ENCODE measurements at places on chromosomes 2 and 18.

GRCh38 chr2:135840601-135841000 lies 3.6 kb upstream of the LCT start:
- no peak for DNase-seq

DNA sequence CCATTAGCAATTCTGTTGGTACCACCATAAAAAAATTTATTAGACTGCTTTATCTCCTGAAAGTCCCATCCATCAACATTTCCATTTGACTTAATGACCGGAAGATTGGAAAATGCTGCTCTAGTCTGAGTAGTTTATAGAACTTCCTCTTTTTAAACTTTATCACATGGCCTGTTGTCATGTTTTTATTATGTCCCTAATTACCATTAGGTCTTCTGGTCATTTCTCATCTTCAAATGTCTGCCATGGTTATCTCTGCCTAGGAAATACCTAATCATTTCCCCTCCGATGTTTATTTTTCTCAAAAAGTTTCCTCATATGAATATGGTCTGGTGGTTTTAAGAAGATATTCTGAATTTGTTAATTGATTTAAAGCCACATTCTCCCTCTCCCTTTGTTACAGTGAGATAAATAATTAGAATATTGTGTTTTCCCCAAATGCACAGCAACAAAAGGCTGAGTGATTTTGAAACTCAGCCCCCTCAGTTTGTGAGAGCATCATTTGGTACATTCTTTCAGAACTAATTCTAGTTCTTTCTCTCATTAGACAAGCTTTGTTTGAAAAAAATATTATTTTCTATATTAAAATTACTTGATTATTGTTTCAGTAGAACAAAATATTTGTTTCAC lies 317.1 kb upstream of the ST6GAL2 start:
- no peak for DNase-seq

DNA sequence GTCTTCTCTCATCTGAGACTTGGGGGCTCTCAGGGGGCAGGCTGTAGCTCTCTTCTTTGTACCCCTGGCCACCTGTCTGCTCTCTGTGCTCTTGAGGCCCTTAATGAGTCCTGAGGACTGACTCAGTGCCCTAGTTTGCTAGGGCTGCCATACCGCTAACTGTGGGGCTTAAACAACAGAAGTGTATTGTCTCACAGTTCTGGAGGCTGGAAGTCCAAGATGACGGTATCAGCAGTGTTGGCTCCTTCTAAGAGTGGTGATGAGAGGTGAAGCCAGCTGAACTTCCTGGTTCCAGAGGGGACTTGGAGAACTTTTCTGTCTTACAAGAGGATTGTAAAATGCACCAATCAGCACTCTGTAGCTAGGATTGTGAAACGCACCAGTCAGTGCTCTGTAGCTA lies 67.0 kb downstream of the ACOXL start:
- DNase-seq, result no peak

GRCh38 chr2:126715111-126715510 lies 59.2 kb downstream of the GYPC start:
- DNase-seq, result no peak

GRCh38 chr2:235498541-235498940 lies 4.7 kb downstream of the AGAP1 start:
- no peak for DNase-seq

DNA sequence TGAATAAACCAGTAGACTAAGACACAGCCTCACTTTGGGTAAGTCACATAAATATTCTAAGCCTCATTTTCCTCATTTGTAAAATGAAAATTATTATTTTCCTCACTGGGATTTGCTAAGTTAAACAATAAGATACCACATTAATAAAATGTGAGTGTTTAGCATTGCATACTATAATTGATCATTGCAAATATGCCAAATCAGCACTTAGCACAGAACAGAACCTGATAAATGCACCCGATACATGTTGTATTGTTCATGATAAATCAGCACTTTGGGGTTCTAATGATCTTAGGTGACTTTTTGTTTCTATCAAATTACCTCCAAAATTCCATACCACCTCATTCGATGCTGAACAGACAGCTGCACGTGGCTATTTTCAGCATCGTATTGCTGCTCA lies 50.2 kb upstream of the RAPGEF4 start:
- DNase-seq, result no peak

DNA sequence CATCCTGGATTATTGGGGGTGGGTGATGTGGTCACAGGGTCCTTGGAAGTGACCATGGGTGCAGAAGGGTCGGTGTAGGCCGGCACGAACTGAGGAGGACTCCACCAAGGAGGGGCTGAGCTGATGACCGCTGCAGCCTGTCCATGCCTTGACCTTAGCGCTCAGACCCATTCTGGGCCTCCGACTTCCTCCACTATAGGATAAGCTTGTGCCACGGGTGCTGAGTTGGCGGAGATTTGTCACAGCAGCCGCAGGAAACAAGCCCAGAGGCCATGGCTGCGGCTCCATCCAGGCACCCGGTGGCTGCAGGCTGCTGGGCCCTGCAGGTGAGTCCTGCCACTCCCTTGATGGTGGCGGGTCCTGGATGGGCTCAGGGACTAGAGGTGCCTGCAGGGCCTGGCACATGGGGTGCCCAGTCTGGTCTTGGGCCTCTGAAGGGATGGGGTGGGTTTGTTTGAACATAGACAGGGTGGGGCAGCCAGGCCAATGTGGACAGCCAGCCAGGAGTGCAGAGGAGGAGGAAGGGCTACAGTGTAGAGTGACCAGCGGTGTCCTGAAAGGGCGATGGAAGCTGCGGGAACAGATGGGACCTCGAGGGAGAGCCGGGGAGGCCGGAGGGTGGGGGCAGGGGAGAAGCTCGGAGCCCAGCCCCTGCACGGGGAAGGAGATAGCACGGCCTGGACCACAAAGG lies 84.8 kb downstream of the SEPTIN10 start:
- DNase-seq, result no peak

DNA sequence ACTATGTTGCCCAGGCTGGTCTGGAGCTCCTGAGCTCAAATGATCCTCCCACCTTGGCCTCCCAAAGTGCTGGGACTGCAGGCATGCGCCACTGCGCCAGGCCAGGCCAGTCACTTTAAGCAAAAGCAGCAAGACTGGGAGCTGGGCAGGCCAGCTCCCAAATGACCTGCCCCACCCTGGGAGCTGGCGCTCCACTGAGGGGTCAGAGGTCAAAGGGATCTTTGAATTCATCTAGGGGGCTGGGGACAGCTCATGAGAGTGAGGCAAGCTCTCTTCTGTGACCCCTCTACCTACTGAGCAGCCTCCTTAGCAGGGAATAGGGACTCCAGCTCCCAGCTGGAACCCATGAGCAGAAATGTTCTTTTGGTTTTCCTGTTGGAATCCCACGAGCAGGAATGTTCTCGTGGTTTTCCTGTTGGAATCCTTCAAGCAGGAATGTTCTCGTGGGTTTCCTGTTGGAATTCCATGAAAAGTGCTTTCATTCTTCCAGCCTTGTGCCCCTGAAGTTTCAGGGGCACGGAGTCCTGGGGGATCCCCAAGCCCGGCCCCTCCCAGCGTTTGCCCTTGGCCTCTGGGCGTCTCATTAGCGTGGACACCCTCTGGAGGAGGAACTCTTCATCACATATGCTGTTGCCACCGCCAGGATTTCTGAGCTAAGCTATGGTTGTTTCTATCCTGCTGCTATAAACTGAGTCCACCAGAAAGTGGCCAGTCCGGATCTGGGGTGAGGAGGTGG lies 162.0 kb upstream of the HAAO start:
- DNase-seq, result no peak

- no peak for DNase-seq
These were observed 112.0 kb downstream of the EXOC6B start for GRCh38 chr2:72713857-72714256.

GRCh38 chr2:23053601-23054000 lies 331.4 kb upstream of the KLHL29 start:
- DNase-seq, result no peak

DNA sequence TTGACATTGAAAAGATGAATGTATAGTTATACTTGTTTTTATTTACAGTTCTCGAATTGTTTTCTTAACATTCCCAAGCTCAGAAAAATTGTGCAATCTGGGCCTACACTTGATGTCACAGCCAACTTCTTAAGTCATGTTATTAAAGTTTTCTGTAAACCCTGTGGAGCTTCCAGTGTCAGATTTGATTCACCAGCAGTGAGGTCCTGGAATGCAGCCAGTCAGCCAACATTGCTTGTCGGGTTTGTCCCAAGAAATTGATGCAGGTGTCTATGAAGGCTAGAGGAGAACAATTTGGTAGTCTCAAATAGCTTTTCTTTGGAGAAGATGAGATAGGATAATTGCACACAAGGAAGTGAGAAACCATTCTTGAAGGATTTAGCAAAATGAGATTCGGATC lies 732.2 kb downstream of the DPP10 start:
- DNase-seq, result no peak

GRCh38 chr2:193929131-193929530 lies 1727.9 kb upstream of the SLC39A10 start:
- no peak for DNase-seq

DNA sequence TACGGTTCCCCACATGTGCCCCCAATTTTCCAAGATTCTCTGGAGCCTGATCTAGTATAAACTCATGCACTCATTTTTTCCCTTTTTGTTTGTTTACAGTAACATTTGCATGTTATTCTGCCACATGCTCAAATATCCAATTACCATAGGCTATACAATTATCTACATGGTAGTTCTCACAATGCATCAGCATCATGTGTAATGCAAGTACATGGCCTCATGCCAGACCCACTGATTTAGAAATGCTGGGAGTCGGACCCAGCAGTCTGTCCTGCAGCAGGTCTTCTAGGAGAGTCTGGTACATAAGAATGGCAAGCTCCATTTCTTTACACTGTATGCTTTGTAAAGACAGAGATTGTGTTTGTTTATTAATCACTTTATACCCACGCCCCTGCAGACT lies 107.7 kb downstream of the CBLN2 start:
- peak; percentile 25 for DNase-seq

- no peak for DNase-seq
These were observed 7.6 kb downstream of the RTTN start for GRCh38 chr18:70197844-70198243.

DNA sequence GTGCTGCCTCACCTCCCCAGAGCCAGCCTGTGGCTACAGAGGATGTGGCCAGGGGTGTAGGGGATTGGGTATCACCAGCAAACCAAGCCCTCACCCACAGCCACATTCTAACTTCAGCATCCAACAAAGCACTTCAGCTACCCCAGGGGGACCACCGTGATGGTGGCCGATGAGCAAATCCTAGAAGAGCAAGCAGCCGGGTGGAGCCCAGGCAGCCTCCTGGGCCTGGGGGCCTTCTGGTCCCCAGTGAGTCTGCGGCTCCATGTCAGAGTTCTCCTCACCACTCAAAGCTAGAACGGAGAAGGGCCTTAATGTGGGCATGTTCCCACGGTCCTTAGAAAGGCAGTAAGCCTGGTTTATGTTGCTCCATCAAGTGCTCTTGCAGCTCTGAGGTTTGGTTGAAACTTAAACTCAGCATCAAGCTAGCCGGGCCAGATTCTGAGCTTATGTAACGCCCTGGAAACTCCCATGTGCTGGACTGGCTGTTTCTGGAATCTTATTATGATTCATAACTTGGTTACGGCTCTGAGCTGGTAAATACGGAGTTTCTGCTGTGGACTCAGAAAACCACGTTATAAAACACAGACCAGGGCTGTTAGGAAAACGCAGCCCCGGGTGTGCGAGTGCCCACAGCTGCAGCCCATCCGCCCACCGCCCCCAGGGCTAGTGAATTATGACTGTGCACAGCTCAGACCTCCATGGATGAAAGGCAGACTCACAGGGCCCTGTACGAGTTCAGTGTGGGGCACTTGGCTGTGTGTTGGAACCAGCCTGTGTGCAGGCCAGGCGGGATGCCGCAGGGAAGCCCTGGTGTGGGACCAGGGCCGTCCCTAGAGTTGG lies 99.8 kb downstream of the SEPTIN10 start:
- no peak for DNase-seq

DNA sequence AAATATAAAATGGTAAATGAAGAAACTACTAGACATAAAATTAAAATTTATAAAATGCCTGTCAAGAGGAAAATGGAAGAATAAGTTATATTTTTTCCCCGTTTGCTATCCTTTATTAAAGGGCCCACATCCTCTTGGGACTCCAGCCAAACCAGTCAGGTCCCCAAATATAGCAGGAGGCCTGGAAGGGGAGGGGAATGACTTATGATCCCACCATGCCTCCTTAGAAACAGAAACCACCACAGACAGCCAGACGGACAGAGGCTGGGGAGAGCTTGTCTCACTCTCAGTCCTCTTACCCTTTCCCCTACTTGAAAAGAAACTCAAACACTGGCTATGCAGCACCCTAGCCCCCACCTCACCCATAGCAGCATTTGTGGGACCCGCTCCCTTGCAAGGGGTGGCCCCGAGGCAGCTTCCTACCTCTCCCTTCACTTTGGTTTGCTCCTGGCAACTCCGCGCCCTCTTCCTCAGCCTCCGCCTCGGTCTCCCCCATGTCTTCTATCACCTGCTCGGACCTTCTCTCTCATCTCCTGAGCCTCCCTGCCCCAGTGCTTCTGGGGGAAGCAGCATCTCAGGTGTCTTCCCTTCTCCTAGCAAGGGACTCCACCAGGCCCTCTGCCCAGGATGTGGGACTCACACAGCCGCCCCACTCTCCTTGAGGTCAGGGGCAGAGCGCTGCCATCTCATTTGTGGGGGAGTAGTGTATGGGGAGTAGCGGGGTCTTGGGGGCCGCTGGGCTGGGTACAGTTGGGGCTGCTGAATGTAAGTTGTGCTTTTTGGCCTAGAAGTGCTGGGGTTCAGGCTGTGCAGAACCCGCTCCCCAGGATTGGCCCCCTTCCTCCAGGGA lies 37.4 kb upstream of the ANKRD62 start:
- no peak for DNase-seq

GRCh38 chr2:63522950-63523349 lies 65.3 kb downstream of the WDPCP start:
- DNase-seq, result no peak
